Umbilical cord (tissue), 2 donors: ENCODE measurements at places on chromosomes 4 and X. TPM values are rescaled to one million over a fixed set of nuclear protein-coding genes. Genes with fewer than 3 reads are reported as not detected.

SPATA4 gene
- total RNA-seq, result 0.72 TPM

SPARCL1 gene
- total RNA-seq, result 113 TPM

CFP gene
- 0.96 TPM for total RNA-seq

- peak; percentile 95 for DNase-seq
Measured at GRCh38 chr4:176195184-176195978, at the start of gene SPATA4. TSS of gene SPATA4 (minus strand) at chr4:176195585. CDS start at chr4:176195562, 23 bp downstream.

GRCh38 chrX:3166670-3167455 lies 125.6 kb downstream of the ARSF start:
- no peak for DNase-seq

GRCh38 chr4:108384544-108384943 lies 215.8 kb upstream of the LEF1 start:
- no peak for DNase-seq

DNA sequence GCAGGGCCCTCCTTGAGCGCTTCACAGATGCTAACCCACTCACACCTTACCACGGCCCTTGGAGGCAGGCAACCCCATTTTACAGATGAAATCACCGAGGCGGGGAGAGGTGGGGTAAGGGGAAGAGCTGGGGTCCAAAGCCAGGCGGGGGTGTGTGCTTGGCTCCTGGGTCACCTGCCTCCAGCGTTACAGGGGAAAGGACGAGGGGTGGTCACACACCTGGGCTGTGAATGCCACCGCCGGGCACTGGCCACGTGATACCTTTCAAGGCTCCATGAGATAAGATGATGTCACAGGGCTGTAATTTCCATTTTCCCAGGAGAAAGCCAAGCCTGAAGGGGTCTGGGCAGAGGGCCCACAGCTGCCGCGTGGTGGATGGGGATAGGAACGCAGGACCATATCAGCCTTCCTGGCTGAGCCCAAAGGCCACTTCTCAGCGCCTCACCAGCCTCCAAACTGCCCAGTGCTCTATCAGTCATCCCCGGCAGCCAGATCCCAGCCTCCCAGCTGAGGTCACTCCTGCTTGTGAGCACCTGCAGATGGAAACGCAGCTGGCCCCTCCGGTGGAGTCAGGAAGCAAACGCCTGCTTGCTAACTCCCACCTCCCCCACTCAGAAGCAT lies 62.4 kb upstream of the CRMP1 start:
- DNase-seq, result no peak

DNA sequence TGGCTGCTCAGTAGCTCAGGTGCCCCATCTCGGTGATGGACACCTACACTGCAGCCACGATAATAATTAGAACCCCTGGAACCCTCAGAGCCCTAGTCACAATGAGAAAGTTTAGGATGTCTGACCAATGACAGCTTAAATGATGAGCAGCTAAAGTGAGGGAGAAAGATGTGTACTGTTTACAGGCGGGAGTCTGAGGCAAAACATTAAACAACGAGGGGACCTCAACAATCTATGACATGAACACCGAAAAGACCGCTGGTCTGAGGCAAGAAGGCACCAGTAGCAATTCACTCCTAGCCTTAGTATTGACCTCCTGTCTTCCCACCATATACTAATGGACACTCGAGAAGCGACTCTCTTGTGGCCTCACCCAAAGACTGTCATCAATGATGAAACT lies 369.5 kb upstream of the SMIM31 start:
- DNase-seq, result no peak

DNA sequence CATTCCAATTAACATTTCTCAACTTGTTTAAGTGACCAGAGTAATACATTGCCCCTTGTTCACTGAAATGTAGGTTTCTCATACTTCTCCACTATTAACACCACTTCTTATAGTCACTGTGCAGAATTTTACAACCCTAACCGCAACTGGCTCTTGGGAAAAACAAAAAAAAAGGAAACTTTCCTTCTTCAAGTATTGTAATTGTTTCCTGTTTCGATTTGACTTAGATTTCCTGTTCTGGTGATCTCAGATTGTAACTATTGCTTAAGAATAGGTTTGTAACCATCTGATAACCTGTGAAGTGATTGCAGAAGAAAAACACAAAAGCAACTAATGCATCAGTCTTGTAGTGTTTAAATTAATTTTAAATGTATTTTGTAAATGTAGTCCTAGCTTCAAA lies 594.7 kb upstream of the GALNT7 start:
- peak; percentile 17 for DNase-seq

- DNase-seq, result no peak
Measured at GRCh38 chr4:173227756-173228155, 59.1 kb downstream of the GALNT7 start.

ZFP42 gene
- total RNA-seq, result 4.3 TPM

DNA sequence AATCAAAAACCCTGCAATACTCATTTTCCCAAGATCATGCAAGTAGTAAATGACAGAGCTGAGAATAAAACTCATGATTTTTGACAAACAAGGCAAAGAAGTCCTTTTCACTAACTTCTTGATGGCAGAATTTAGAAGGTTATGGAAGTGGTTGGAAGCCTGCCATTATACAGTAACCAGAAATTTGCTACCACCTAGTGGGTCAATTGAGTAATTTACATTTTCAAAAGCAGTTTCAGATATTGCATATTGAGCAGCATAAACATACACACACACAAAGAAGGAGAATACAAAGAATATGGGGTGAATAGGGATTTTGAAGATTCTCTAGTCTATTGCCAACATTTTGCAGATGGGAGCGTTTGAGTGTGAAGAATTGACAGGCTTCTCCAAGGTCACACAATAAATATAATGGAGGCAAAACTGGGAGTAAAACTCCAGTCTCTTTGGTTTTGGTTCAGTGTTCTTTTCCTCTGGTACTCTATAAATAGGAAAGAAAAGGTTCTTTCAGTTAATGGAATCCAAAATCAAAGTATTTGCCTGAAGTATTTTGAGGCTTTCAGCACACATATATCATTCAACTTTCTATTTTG lies 70.2 kb downstream of the GC start:
- DNase-seq, result peak; percentile 59

CD40LG gene
- not detected for total RNA-seq

DNA sequence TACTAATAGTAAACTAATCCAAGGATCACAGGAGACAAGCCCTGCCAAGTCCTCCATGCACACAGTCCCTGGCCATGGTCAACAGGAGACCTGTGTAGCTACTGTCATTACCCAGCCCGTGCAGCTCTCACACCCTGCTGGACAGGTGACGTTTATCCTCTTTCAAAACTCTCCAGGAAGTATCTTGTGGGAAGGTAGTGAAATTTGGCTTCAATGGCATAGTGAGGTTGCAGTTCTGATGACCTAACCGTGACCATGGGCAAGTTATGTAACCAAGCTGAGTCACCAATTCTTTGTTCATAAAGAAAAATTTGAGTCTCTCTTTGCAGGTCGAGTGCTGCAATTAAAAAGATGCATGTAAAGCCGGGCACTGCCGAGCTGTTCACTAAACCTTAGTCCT lies 11.3 kb upstream of the SLC2A9 start:
- no peak for DNase-seq

DNA sequence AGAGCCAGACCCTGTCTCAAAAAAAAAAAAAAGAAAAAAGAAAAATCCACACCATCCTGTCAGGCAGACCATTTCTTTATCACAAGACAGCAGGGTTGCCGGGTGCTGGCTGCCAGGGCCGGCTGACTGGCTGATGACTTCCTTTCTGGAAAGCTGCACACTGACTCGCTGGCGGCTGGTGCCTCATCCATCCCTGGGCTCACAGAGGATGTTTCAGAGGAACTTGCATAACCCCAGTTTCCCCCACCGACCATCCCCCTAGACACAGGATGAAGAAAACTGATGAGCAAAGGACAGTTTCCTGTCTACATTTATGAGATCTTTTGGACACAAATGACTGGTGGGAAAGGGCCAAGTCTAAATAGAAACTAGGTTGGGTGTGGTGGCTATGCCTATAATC lies 14.1 kb downstream of the HPSE start:
- peak; percentile 31 for DNase-seq

DNA sequence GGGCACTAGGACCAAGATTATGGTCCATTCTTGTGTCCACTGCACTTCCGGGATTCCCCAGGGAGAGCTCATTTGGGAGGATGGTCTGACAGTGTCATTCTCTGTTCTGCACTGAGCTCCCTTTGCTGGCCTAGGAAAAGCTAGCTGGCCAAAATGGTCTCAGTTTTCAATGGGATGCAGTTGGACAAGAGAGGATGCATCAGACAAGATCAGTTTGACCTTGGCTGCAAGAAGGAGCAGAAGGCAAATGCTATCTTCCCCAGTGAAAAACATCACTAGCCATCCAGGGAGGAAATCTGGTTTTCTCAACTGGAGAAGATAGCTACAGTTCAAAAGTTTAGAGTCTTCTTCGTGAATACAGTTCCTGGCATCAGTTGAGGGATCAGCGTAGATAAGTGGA lies 221.1 kb downstream of the PTTG2 start:
- DNase-seq, result peak; percentile 68

GRCh38 chrX:39832211-39832610 lies 265.5 kb downstream of the BCOR start:
- peak; percentile 81 for DNase-seq

GRCh38 chr4:71230271-71231128 lies 108.3 kb upstream of the SLC4A4 start:
- peak; percentile 55 for DNase-seq

DNA sequence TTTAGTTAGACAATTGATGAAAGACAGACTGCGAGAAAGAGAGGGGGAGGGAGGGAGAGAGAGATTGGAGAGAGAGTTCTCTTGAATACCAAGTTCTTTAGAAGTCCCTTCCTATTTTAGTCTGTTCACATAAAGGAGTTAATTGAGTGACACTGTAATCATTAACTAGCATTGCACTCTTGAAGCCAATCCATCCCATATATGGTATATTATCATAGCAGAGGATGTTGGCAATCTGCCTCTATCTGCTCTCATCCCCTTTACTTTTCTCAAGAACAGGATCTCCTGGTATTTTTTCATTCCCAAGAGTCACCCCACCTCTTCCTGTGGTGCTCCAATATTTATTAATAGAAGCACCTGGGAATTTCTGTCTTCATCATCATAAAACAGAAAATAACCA lies 959.6 kb upstream of the NDST4 start:
- DNase-seq, result no peak

C4orf17 gene
- total RNA-seq, result 2.4 TPM

UNC5C gene
- 4.6 TPM for total RNA-seq

- no peak for DNase-seq
Measured at GRCh38 chr4:6873291-6873690, 36.3 kb upstream of the TBC1D14 start.

- no peak for DNase-seq
Measured at GRCh38 chr4:136935305-136935704, 597.0 kb downstream of the PCDH18 start.

WNK3 gene
- 4.8 TPM for total RNA-seq
